ENCODE measurements at places on chromosomes 7 and 10.
A peak's percentile ranks its signal among the peaks of the same experiment; 100 is the strongest.

DNA sequence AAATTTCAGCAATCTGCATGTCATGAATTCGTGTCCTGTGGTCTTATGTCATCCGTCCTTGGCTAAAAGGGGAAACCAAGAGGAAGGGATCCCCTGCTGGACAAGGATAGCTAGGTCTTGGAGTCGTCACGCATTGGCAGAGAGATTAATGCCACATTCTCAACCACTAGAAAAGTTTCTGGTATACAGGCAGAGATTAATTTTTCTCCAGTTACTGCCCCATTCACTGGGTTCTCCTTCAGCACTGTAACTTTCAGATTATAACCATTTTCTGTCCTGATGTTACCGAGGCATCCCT lies 1060.6 kb upstream of the AUTS2 start:
- DNase-seq = no peak

- DNase-seq = peak; percentile 57
Observed at GRCh38 chr7:134690614-134691504, 44.2 kb downstream of the BPGM start.

- DNase-seq = no peak
Observed at GRCh38 chr7:104296266-104296665, 32.1 kb upstream of the LHFPL3 start.

- DNase-seq = no peak
Observed at GRCh38 chr10:71218651-71219050, 6.3 kb downstream of the UNC5B start.

GRCh38 chr10:6072215-6072934 lies 10.2 kb upstream of the IL2RA start:
- DNase-seq = no peak

GRCh38 chr7:108627476-108628051 lies 57.9 kb downstream of the DNAJB9 start:
- DNase-seq = no peak

- no peak for DNase-seq
Observed at GRCh38 chr7:25517906-25518305, 289.6 kb upstream of the NPVF start.

GRCh38 chr7:139626817-139627216 lies 103.3 kb downstream of the CLEC2L start:
- DNase-seq = no peak

Data from stromal cell of bone marrow (primary cell).